ENCODE measurements at places on chromosomes 12 and 14.
A peak's percentile ranks its signal among the peaks of the same experiment; 100 is the strongest.

GRCh38 chr14:104326848-104327247, 188.5 kb downstream of the KIF26A start:
- DNase-seq = no peak

DNA sequence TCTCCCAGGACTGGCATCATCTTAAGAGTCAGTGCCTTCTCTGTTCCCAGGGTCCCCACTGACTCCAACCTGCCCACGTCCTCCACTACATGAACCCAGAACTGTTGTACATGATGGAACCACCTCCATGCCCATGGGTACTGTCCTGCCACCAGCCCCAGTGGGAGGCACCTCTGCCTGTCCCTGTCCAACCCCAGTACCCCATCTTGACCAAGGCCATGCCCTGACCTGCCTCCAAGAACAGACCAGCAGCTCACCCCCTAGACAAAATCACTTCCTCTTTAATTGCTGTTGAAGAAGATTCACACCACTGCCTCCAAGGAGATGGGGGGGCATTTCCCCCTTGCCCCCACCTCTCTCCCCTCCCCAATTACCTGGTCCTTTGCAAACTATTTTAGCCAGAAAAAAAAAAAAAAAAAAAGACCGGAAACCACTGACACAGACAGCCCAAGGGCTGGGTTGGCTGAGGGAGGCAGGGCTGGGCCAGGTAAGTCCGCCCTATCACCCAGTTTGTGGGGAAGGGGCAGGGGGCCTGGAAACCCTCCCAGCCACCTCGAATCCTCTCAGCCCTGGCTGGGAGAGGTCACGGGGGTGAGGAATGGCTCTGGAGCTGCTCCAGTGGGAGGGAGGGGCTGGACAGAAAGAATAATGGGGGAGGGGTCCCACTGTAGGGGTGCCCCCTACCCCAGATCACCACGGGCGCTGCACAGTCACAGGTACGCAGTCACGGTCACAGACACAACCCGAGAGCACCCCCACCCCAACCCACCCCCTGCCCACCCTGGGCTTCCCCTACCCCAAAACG, 13.4 kb downstream of the AGAP2 start:
- no peak for DNase-seq

DNA sequence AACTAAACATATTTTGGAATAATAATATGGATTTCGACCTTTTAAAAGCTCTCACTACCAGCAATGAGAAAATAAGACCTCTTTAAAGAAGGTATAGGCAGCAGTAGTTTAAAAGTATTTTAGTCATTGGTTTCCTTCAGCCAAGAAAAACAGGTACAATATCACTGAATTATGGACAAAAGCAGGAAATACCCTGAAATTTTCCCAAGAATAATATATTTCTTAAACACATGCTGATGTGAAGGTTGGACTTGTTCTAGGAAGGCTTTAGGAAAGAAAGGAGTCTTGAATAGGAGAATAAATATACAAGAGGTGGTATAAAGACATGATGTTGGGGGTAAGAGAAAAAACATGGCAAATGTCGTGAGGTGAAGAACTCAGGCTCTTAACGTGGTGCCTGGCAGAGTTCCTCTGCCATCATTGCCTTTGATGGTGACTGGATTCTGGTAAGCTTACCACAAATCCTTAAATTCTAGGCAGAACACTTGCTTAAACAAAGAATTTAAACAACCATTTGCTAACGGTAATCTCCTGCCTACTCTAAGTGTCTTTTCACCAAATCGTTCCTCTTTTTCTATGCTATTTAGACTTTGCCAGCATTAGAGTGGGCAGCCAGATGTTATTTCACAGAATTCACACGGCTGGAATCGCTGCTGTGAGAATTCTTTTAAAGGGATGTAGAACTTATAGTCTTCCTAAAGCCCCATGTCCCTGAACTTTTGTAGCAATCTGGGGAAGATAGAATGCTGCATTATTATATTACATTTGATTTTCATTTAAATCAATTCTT, 11.9 kb upstream of the NUDT4 start:
- DNase-seq = no peak

- no peak for DNase-seq
These were observed 305.3 kb downstream of the SLC6A15 start for GRCh38 chr12:84607170-84607819.

GRCh38 chr14:75461755-75462349, 34.0 kb downstream of the JDP2 start:
- no peak for DNase-seq

DNA sequence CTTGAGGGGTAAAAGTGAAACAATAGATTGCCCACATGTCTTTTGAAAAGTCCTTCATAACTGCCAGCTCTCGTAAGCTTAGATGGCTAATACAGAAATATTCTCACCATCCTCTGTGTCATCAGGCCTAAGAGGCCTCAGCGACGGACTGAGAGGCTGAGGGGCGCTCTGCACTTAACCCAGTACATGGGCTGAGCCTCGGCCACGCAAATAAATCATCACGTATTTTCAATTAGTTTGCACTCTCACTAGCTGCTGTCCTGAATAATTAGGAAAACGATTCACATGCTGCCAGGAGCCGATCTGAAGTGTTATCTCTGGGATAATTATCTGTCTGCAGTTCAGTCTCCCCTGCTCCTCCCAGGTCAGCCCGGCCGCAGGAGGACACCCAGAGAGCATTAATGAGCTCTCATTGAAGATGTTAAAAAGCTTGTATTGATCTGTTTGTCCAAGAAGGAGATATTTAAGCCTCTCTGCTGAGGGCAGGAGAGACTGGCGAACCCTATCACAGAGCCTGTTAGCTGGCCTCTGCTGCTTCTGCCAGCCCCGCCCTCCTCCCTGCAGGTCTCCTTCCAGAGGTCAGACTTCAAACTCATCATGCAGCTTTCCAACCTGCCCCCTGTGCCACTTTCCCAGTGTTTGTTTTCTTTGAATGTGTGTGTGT, 1051.3 kb downstream of the VRK1 start:
- DNase-seq = no peak

GRCh38 chr14:24430682-24431568, 1.2 kb downstream of the KHNYN start:
- DNase-seq = peak; percentile 84

- DNase-seq = peak; percentile 89
These were observed 93.3 kb downstream of the NINJ2 start for GRCh38 chr12:569803-570434.

- peak; percentile 78 for DNase-seq
These were observed 93.9 kb downstream of the KSR2 start for GRCh38 chr12:117874842-117875434.

DNA sequence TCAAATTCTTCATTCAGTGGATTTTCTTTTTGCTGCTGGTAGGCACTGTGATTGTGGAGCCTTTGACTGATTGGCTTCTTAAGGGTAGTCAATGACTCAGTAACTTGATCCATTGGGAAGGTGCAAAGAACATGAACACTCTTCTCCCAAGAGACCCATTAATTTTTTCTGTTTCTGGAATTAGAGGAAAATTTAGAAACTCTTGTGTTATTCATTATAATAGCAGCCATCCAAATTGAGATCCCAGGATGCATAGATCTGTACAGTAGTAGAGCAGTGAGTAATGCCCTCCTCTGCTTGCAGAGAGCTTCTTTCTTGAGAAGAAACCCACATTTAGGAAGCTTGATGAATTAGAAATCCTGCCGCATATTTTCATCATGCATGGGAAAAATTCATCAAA, 63.9 kb downstream of the MYRFL start:
- no peak for DNase-seq

DNA sequence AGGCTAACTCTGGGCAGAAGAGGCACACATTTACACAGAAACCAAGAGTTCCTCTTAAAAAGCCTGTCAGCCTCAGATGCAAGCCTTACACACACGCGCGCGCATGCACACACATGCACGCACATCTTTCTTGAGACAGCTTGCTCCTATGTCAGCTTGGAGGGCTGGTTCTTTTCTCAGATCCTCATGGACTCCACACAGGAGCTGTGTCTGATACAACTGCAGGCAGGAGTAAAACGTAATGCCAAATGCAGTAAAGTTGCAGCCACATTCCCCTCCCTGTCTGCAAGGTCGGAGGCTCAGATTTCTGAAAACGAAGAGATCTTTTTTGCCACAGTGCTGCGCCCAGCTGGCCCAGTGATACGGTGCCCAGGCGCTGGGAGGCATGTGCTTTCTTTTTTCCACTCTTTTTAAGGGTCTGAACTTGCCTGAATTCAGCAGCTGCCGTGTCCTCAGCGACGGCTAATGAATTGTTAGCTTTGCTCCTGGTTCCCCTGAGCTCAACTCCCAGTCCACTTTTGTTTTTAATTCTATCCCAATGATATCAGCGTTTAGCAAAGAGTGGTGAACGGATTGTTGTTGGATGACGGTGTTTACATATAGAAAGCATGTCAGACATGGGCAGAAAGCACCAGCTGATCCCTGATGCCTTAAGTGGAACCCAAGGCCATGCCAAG, 72.9 kb upstream of the FOXN3 start:
- no peak for DNase-seq

DNA sequence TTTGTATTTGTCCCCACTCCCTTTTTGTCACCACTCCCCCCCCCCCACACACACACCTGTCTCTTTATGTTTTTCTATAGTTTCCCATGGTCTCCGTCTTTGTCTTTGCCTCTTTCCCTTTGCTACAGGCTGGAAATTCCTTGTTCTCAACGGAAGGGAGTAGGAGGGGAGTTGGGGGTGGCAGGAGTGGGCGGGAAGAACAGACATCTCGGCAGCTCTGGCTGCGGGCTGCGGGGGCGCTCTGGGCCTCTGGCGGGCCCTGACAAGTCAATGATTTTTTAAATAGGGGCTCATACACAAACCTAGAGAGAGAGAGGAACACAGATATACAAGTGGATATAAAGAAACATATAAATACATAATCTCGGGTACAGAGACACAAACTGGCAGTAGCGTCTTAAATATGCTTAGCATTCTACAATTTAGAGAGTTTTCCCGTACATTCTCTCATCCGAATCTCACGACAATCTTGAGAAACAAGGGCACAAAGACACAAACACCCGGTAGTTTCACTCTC, 2.4 kb upstream of the NAB2 start:
- DNase-seq = peak; percentile 62

DNA sequence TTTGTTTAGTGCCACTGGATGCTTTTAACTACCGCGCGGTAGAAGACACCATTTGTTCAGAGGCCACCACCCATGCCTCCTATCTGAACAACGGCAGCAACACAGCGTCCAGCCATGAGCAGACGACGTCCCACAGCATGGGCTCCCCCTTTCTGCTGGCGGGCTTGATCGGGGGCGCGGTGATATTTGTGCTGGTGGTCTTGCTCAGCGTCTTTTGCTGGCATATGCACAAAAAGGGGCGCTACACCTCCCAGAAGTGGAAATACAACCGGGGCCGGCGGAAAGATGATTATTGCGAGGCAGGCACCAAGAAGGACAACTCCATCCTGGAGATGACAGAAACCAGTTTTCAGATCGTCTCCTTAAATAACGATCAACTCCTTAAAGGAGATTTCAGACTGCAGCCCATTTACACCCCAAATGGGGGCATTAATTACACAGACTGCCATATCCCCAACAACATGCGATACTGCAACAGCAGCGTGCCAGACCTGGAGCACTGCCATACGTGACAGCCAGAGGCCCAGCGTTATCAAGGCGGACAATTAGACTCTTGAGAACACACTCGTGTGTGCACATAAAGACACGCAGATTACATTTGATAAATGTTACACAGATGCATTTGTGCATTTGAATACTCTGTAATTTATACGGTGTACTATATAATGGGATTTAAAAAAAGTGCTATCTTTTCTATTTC, 93.2 kb downstream of the FLRT2 start:
- no peak for DNase-seq

GRCh38 chr12:108629824-108630476, 3.7 kb downstream of the SELPLG start:
- peak; percentile 80 for DNase-seq

GRCh38 chr12:12715459-12716150, 1.6 kb upstream of the CDKN1B start:
- DNase-seq = peak; percentile 76

GRCh38 chr14:100376751-100377171, 53.6 kb downstream of the SLC25A47 start:
- no peak for DNase-seq

DNA sequence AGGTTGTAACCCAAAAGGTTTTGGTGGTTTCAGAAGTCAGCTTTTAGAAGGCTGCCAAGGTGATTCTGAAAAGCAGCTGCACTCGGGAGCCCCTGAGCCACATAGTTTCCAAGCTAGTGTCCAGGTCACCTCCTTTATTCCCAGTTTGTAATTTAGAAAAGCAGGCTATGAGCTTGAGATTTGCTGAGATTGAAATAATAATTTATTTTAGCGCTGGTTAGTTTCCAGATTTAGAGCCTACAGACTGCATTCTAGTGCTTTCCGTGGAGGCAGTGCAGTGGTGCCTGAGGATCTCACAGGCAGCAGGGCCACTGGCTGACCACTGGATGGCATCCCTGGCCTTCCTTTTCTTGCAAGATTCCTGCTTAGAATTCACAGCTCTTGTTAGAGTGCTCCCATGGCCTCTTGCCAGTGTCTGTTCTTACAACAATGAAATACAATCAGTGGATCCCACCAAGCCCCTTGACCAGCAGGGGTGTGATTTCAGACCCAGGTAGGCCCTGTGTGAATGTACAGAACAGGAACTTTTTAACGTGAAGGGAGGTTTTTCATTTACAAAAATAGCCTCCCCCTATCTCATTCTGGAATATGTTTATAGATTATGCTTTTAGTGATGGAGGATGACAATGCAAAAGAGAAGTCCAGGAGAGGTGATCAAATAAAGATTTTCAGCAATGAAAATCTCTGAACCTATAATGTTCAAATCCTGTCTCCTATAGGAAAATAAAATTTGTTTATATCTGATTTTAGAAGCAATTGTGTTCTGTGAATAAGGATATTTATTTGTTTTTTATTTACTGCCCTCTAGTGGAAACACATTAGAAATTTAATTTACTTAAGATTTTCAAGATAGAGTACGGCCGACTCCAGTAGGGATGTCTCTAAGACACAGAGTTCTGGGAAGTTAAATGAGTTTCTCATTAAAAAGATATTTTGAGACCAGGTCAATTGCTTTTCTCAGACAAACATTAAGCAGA, 362.1 kb upstream of the STXBP6 start:
- no peak for DNase-seq

GRCh38 chr14:33332497-33332896, 393.8 kb downstream of the NPAS3 start:
- DNase-seq = no peak

DNA sequence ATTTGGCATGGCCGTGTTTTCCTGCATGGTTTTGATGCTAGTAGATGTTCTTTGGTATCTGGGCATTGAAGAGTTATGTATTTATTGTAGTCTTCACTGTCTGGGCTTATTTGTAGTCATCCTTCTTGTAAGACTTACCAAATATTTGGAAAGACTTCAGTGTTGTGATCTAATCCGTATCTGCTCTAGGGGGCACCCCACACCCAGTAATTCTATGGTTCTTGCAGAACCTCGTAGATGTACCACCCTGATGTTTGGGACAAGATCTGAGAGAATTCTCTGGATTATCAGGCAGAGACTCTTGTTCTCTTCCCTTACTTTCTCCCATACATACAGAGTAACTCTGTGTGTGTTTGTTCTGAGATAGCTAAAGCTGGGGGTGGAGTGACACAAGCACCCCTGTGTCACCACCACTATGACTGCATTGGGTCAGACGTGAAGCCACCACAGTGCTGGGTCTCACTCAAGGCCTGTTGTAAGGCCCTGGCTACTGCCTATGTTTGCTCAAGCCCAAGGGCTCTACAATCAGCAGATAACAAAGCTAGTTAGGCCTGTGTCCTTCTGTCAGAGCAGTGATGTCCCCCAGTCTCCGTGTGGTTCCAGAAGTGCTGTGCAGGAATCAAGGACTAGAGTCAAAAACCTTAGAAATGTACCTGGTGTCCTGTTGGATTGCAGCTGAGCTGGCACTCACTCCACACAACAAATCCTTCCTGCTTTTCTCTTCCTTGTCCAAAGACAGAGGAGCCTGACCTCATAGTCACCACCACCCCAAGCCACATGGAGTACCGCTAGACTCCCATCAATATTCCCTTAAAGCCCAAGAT, 9.6 kb downstream of the RDH16 start:
- DNase-seq = no peak
